Aorta (tissue), 5 donors: ENCODE measurements at places on chromosomes 4 and X. TPM values are rescaled to one million over a fixed set of nuclear protein-coding genes. Genes with fewer than 3 reads are reported as not detected.
A peak's percentile ranks its signal among the peaks of the same experiment; 100 is the strongest.

DNA sequence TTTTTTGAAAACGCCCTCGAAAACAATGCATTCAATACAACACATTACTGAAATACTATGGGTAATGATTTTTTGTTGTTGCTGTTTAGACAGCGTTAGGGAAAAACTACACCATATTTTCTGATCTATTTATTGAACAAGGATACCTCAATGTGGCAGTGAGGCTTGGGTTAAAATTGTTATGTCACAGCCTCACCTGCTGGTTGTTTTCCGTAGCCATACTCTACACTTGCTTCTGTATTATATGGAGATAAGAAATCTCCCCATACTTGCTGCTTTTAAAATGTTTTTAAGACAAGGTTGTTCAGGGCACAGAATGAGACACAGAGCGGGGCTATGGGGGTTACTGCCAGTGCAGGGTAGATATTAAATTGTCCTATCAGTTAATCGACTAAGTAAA, 221.6 kb upstream of the FTHL17 start:
- no peak for DNase-seq

DNA sequence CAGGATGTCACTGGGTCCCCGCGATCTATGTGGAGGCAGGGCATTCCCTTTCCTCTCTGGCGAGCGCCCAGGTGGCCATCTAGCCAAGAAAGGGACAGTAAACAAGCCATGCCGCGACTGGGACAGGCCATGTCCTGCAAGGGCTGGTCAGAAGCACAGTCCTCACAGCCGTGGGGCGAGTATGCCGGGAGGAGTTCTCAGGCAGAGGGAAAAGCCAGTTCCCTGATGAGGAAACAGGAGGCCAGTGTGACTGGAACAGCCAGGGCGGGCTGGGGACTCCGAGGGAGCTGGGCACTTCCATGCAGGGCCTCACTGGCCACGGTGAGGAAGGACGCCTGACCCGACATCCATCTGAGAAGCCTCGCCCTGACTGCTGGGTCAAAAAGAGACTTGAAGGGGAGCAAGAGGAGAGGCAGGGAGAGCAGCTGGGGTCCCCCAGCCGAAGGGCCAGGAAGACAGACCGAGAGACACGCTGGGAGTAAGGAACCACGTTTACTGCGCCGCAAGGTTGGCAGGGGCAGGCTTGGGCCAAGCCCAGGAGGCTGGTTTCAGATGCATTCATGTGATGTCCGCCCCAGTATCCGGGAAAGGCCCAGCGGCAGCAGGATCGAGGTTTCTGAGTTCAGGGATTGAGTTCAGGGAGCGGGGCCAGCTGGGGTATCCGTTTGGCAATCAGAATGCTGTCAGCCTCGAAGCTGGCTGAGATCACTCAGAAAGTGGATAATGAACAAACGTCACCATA, 15.0 kb downstream of the CFAP99 start:
- DNase-seq = peak; percentile 69

DNA sequence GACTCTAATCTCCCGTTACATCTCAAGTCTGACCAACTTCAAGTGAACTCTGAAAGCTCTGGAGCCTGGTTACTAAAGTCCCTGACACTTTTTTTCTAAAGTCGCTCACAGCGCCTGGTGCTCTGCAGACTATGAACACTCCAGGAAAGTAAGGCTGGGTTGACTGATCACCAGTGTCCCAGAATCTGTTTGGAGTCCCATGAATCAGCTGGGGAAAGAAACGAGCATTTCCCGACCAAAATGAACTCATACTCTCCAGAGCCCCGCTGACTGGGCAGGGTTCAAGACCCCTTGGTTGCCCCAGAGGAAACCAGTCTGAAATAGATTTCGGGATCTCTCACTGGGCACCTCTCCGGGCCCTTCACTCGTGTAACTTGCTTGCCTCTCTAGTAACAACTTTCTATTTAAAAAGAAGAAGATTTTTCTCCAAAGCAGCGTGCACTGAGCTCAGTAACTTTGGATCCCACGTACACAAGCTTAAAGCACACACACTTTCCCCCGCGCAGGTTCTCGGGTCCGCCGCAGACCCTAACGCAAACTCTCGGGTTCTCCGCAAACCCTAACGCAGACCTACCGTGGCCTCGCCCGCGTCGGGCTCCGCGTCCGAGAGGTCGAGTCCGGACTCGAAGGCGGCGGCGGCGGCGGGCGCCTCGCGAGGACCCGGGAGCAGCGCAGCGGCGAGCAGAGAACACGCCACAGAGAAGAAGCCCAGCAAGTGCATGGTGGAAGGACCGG, 964 bp downstream of the VEGFC start:
- peak; percentile 47 for DNase-seq

DNA sequence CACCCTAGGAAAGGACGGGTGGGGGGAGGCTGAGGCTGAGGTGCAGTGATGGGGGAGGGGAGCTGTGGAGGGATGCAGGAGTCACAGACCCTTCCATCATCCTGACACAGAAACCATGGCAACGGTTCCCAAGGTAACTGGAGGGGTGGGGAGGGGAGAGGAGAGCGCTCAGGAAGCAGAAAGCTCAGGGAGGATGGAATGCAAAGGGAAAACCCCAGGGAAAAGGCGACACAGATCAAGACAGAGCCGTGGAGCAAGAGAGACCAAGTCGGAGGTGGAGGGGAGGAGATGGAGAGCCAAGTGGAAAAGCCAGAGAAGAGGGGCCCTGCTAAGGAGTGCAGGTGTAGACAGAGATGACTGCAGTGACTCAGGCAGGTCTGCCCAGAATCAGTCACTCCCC, 14.5 kb downstream of the L1CAM start:
- no peak for DNase-seq

GRCh38 chr4:37951461-37952352, 8.5 kb upstream of the PTTG2 start:
- DNase-seq = no peak

GRCh38 chr4:187010052-187010451, 286.4 kb upstream of the FAT1 start:
- no peak for DNase-seq

DNA sequence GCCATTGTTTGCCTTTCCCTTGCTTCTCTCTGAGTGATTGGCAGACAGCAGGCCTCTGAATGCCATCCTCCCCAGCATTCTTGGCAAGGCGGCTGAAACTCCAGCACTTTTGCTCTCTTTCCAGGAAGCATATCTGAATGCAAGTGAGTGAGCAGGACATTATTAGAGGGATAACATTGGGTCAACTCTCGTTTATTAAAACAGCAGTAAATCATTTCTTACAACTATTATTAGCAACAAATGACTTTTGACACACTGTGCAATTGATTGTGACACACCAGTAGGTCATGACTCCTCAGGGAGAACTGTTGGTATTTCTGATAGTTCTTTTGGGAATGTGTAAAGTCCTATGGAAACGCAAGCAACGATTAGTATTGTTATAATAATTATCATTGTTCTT, 103.8 kb downstream of the EFNB1 start:
- DNase-seq = no peak

MAGEC2 gene
- not detected for total RNA-seq

SH3RF1 gene
- total RNA-seq = 31.8 TPM

ENPEP gene
- total RNA-seq = 4.8 TPM

NDP gene
- 0.24 TPM for total RNA-seq
